ENCODE measurements at places on chromosomes 5 and 9.

- no peak for DNase-seq
Measured at GRCh38 chr5:63081402-63081801, 502.8 kb downstream of the LRRC70 start.

DNA sequence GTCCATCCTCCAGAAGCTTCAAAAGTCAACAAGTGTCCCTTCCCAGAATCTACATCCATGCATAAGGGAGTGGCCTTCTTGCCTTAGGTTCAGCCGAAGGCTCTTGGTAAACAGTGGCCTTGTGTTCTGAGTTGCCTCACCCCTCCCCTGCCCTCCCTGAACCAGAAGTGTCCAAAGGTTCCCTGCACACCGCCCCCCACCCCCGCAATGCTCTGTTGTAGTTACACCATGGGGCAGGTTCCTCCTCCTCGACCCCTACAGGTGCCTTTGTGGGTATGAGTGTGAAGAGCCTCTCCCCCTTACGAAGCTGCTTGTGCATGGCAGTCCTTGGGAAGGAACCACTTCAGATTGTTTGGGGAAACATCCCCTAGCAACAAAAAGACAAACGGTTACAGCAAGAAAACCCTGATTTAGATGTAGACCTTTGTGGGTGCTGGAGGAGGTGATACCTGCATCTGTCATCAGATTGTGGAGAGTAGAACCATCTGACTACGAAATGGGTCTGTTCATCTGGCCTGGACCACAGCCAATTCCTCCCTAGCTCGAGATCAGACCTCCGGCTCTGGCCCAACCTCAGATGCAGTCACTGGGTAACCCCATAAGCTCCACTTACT lies 7.1 kb downstream of the SPACA9 start:
- no peak for DNase-seq

- DNase-seq = no peak
Measured at GRCh38 chr9:121182989-121183388, 18.7 kb downstream of the RAB14 start.

- no peak for DNase-seq
Measured at GRCh38 chr9:102855641-102856040, 139.5 kb upstream of the CYLC2 start.

- DNase-seq = no peak
Measured at GRCh38 chr5:159052401-159053011, 47.2 kb downstream of the EBF1 start.

- DNase-seq = no peak
Measured at GRCh38 chr5:113495422-113495841, 7.2 kb upstream of the MCC start.

DNA sequence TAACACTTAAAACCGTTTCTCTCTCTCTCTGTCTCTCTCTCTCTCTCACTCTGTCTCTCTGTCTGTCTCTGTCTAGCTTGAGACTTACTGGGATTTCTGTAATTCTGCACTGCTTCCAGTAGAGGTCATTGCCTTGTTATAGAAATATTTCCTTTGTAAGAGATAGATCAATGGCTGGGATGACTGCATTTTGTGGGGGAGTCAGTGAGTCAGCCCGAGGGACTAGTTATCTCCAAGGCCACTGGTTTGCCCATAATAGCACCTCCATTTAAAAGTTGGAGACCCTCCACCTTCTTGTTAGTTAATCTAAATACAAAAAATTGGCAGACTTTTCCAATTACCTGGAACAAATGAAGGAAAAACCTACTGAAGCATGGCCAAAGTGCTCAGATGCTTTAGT lies 547.2 kb downstream of the LRRC70 start:
- no peak for DNase-seq

GRCh38 chr9:78919701-78920100 lies 622.8 kb downstream of the PSAT1 start:
- no peak for DNase-seq

GRCh38 chr9:120412425-120412951 lies 167.5 kb downstream of the CDK5RAP2 start:
- DNase-seq = no peak

GRCh38 chr5:101047181-101047580 lies 144.1 kb upstream of the ST8SIA4 start:
- DNase-seq = no peak

- DNase-seq = no peak
Measured at GRCh38 chr5:107500347-107500746, 170.4 kb downstream of the EFNA5 start.

DNA sequence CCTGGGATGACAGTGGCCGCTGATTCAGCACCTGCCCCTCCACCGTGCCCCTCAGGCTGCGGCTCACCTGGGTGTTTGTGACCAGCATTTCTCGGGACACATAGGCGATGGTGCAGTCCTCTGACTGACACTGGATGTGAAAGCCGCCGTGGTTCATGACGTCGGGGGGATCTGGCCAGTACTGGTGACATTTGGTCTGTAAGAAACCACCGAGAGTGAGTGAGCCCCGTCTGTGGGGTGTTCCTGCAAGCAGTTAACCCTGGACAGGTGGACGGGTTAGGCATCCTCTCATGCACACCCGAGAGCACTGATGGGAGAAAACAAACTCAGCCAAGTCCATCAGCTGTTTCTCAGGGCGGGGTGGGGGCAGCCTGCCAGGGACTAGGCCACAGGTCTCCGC lies 62.5 kb upstream of the EPB41L4B start:
- no peak for DNase-seq

DNA sequence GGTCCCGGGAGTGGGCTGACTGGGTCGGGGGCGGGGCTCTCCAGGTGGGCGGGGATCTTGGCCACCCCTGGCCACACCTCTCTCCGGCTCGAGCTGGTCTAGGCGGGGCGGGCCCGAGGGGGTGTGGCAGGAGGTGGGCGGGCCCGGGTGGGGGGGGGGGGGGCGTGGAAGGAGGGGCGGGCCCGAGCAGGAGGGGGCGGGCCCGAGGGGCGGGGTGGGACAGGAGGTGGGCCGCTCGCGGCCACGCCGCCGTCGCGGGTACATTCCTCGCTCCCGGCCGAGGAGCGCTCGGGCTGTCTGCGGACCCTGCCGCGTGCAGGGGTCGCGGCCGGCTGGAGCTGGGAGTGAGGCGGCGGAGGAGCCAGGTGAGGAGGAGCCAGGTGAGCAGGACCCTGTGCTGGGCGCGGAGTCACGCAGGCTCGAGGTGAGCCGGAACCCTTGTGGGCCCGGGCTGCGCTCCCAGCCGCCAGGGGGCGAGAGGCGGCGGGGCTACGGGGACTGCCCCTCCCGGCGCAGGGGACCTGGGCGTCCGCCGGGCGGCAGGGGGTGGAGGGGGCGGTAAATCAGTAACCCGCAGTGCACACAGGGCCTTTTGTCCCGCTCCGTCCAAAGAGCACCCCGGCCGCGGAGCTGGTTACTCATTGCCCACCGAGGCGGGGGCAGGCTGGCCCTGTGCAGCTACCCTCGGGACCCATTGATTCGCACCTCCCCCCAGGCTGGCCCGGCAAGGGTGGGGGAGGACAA lies at the start of gene FGFR4:
Gene FGFR4 (plus strand): TSS at position 262 of the 744 bp plus-strand sequence. CDS start 2,688 bp downstream, outside the sequence.
- no peak for DNase-seq

DNA sequence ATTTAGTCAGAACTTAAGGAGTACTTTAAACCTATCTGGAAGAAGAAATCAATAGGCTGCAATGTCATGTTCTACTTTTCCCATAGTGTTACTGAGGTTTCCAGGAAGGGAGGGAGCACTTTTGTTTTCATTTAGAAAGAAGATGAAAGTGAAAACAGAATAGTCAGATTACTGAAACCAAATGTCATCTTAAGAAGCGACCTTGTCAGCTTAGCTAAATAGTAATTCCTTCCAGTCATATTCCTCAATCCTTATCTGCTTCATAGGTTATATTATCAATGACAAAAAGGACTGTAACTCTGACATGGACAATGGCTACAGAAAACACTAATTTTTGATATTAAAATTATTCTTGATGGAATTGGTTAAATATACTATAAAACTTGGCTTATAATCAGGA lies 27.7 kb downstream of the SAR1B start:
- DNase-seq = no peak

DNA sequence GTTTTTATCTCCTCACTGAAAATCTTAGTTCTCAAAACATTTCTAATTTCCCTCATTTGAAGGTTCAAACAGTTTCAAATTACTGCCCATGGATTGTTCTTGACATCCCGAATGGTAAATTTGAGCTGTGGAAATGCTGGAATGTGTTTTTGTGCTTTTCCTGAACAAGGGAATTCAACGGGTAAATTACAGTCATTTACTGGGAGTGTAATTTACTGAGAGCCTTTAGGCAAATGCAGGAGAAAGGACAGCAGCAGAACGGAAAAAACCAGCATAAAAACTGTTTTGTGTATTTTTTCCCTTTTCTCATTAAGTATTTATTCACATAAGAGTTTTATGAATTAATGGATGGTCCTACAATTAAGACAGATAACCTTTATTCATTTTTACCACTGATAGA lies 139.2 kb downstream of the PBX3 start:
- no peak for DNase-seq

DNA sequence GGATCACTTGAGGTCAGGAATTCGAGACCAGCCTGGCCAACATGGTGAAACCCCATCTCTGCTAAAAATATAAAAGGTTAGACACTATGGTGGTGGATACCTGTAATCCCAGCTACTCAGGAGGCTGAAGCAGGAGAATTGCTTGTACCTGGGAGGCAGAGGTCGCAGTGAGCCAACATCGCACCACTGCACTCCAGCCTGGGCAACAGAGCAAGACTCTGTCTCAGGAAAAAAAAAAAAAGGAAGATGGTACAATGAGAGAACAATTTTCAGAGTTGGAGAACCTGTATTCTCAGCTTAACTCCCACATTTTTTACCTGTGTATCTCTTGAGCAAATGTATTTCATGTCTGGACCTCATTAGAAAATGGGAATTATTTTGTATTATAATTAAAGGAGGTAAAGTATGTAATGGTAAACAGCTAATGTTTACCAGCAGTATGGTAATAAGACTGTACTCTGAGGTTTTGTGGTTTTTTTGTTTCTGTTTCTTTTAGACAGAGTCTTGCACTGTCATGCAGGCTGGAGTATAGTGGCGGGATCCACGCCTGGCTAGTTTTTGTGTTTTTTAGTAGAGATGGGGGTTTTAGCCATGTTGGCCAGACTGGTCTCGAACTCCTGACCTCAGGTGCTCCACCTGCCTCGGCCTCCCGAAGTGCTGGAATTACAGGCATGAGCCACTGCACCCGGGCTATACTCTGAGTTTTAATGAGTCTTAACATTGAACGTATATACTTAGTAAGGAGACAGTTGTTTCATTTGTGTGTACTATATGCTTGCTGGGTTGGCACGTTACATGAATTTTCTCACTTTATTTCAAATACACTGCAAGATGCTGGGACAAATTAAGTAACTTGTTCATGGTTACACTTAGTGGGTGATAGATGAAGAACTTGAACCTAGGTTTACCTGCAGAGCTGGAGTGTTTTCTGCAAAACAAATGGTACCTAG lies 16.2 kb downstream of the UHRF2 start:
- DNase-seq = no peak

DNA sequence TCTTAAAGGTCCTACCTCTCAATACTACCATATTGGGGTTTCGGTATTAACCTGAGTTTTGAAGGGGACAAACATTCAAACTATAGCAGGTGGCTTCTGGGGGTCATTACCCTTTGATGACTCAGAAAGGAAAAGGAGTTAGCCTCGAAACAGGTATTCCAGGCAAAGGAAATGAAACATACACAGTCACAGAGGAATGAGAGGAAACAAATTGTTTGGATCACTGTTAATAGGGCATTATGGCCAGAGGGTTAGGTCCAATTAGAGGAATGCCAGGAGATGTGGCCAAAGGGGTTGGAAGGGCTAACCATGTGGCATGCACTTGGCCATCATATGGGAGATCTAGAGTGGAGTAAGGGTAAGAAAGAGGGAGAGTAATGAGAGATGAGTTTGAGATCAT lies 23.9 kb upstream of the NIM1K start:
- DNase-seq = no peak

- no peak for DNase-seq
Measured at GRCh38 chr5:11904265-11904906, at the start of gene CTNND2. TSS of gene CTNND2 (minus strand) at chr5:11904446. CDS start at chr5:11903853, 593 bp downstream.

DNA sequence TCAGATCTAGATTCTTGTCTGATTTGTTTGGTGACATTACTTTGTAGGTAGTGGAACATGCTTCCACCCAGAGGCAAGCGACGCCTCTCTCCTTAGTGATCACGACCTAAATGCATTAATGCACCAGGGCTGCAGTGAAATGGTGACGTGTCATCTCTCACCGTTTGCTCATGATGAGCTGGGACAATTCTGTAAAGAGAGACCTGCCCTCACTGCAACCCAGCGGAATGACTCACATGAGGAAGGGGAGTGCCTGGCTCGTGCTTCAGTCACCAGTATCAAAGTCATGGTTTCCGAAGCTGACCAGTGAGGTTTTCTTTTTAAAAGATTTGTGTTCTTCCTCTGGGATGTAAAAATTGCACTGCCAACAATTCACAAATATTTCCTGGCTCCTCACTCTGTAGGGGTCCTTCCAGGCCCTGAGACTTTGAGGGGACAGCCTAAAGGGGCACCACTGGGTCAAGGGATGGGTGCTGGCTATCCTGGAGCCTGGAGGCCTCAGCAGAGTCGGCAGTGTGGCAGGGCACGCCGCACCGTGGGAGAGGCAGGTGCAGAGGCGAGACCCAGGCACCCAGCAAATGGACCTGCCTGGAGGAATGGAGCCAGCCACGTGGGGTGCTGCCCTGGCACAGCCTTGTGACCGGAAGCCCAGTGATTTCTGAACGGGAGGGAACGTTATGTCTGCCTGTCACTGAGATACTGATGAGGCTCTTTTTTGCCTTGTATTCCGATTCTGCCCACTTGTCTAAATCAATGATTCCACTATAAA lies 17.3 kb downstream of the QSOX2 start:
- DNase-seq = no peak

- DNase-seq = no peak
Measured at GRCh38 chr9:127384901-127385300, 12.1 kb upstream of the SLC2A8 start.

DNA sequence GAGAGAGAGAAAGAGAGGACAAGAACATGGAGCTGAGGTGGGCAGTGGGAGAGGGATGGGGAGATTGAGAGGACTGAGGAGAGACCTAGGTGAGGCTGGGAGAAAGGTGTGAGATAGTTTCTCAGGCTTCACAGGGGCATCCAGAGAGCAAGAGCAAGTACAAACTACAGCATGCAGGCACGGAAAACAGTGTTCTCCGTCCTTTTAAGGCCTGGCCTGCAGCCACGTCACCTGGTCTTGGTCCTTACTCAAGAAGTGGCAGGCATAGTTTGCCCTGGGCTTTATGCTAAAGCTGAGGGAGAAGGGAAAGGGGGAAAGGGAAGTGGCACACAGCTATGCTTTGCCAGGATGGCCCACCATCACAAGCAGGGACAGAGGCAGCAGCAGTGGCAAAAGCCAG lies 65.7 kb downstream of the SIL1 start:
- DNase-seq = no peak

DNA sequence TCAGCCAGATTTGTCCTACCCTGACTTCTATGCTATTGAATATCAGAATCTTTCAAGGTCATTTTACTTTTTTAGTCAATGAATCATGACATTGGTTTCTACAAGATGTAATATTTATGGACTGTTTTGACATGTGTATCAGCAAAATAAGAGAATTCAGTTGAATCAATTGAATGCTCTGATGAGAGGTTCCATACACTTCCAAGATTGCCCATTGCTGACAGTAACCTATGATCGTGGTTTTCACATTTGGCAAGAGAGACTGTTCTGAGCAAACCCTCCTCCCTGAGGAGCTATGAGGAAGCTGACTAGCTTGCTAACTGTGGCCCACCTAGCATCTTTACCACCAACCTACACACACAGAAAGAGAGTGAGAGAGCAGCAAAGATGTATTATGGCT lies 56.7 kb upstream of the FST start:
- DNase-seq = no peak

GRCh38 chr5:150024346-150024984 lies 23.9 kb downstream of the HMGXB3 start:
- DNase-seq = no peak
